ENCODE measurements at places on chromosomes 16 and 17.

DNA sequence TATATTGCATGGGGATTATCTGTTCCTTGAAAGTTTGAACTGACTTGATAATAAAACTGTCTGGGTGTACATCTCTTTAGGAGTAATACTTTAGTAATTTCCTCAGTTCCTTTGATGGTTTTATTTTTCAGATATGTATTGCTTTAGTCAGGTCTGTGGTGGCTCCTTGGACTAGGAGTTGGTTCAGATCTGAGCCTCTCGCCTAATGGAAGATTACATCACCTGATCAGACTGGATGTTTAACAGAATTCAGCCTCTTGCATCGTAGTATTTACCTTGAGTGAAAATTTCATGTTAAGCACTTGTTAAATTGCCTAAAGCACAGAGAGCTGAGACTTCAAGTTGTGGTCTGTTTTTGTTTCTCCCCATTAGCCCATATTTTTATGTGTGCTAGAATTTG is 267.3 kb downstream of the MAP2K4 start:
- DNase-seq = no peak

DNA sequence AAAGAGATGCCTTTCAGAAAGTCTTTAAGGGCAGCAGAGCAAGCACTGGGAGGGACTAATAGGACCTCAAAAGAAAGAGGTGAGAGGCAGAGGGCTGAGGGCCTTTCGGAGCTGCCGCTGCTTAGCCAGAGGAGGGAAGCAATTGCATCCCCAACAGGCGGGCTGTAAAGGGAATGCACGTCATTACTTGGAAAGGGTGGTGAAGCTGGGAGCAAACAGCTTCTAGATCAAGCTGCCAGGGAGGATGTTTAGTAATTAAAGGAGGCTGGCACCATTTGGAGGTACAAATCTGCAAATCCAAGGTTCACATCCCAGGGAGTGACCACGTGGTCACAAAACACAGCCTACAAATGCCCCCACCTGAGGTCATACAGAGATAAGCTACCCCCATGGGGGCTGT is 429.0 kb upstream of the RBFOX1 start:
- no peak for DNase-seq

- DNase-seq = no peak
These were observed 83.1 kb downstream of the SEC14L1 start for GRCh38 chr17:77223642-77224420.

DNA sequence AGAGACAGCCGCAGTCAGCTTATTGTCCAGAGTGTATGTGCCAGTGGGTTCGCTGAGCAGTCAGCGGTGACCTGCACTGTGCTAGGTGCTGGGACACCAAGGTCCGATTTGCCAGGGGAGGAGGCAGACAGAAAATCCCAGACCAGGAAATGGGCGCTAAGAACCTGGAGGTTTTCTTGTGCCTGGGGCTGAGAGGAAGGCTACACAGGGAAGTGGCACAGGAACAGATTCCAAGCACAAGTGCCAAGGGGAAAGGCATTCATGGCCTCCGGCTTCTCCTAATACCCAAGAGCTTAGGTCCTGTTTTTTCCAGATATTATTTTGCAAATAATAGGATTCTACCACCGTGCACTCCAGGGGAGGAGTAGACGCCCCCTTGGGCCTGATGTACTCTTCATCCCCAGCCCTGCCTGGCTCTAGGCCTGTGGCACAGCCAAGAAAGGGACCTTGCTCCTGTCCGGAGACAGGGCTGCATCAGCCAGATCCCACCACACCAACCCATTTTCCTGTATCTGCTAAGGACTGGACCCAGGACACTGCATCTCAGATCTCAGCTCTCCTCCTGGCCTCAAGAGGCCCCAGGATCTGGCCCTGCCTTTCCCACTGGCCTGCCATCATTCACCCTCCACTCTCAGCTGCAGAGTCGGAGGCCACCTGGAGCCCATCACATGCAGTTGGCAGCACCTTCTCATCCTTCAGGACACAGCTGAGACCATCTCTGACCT is 187.2 kb downstream of the NTN1 start:
- DNase-seq = no peak

DNA sequence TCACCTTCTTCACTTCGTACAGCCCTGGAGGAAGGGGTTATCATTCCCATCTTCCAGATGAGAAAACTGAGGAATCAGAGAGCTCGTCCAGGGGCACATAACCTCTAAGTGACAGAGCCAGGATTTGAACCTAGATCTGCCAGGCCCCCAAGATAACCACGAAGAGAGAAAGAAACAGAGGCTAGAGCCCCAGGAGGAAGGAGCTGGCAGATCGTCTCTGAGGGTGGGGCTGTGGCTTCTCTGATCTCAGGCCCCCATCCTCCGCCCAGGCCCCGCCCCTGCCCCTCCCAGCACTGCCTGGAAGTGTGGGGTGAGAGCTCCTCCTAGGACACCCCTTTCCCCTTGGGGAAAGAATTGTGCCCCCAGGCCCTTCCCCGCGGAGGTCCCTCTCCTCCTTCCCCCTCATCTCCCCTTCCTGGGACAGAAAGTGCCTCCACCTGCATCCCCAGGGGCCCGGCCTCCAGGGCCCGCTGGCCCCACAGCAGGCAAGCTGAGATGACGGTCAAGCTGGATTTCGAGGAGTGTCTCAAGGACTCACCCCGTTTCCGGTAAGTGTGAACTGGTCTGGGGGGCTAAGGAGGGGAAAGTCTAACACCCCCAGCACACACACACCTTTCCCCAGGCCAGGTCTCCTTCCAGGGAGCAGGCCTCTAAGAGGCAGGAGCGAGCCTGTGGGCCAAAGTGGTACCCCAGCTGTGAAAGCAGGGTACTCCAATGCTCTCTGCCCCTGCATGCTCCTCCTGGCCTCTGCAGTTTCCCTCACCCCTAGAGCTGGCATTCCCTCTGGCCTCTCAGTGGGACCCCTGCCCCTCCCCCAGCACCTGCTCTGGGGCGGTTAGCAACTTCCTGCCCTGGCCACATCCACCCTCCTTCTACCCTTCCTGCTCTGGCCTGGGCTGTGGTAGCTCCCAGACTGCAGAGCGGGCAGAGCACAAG is at the start of gene ACAP1:
Gene ACAP1, plus strand, starts transcription at position 290 of the 936 bp plus-strand sequence. Its CDS starts 206 bp downstream, at position 496.
- DNase-seq = no peak
